ENCODE measurements at places on chromosomes 13 and 19. TPM values are rescaled to one million over a fixed set of nuclear protein-coding genes. Genes with fewer than 3 reads are reported as not detected.

DNA sequence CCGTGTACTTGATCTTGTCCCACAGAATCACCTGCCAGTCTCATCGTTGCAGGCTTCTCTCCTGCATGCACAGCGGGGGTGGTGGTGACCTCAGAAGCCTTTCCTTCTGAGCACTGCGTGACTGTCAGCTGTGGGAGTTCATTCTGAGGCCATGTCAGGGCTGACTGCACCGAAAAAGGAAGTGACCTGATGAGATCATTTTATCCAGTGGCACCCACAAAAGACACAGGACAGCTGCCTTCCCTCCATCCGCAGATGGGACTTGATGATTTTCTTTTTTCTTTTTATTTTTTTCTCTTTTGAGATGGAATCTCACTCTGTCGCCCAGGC, 89.7 kb downstream of the RAB20 start:
- no peak for DNase-seq
- H3K36me3 ChIP-seq, result peaks cover 26% of the 10 kb centered on the region
- H3K4me3 ChIP-seq, result no peak overlapping the region
- H3K27ac ChIP-seq, result no peak overlapping the region
- H3K4me1 ChIP-seq, result peaks cover 5% of the 10 kb centered on the region

DNA sequence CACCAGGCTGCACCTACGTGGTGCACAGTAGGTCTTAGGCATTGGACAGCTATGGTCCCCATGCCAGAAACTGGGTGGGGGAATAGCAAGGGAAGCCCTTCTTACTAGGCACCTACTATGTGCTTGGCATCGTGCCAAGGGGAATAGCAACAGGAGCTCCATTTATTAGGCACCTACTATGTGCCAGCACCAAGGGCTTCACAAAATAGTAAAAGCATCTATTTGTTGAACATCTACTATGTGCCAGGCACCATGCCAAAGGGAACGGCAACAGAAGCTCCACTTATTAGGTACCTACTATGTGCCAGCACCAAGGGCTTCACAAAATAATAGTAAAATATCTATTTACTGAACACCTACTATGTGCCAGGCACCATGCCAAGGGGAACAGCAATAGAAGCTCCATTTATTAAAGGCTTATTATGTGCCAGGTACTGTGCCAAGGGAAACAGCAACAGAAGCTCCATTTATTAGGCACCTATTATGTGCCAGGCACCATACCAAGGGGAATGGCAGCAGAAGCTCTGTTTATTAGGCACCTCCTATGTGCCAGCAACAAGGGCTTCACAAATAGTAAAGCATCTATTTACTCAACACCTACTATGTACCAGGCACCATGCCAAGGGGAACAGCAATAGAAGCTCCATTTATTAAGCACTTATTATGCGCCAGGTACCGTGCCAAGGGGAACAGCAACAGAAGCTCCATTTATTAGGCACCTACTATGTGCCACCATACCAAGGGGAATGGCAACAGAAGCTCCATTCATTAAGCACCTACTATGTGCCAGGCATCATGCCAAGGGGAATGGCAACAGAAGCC, 108.5 kb downstream of the PTPRS start:
- peaks cover 27% of the 10 kb centered on the region for H3K36me3 ChIP-seq
- no peaks in the 10 kb centered on the region for H3K4me1 ChIP-seq
- H3K27me3 ChIP-seq, result no peaks in the 10 kb centered on the region
- no peak for DNase-seq
- H3K4me3 ChIP-seq, result no peak overlapping the region

DNA sequence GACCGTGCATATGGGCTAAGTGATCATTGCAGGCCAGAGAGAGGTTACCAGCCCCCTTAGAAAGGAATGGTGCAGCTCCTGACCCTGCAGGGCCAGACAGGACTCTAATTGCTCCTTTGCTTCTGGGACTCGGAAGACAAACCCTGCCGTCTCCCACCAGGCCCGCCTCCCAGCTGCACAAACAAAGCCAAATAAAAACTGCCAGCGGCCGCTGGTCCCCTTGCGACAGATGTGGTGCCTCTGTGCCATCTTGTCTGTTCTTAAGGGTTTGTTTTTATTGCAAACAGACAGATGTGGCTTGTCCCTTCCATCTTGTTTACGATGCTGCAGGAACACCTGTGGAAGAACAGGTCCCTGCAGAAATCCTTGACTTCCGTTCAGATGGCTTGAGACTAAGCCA, 434.4 kb upstream of the TSHZ3 start:
- H3K4me1 ChIP-seq, result peaks cover 17% of the 10 kb centered on the region
- no peak overlapping the region for H3K27ac ChIP-seq
- H3K4me3 ChIP-seq, result no peak overlapping the region
- peaks cover 6% of the 10 kb centered on the region for H3K27me3 ChIP-seq

SHISA7 gene
- 0.59 TPM for total RNA-seq

PSG3 gene
- total RNA-seq, result not detected

DNA sequence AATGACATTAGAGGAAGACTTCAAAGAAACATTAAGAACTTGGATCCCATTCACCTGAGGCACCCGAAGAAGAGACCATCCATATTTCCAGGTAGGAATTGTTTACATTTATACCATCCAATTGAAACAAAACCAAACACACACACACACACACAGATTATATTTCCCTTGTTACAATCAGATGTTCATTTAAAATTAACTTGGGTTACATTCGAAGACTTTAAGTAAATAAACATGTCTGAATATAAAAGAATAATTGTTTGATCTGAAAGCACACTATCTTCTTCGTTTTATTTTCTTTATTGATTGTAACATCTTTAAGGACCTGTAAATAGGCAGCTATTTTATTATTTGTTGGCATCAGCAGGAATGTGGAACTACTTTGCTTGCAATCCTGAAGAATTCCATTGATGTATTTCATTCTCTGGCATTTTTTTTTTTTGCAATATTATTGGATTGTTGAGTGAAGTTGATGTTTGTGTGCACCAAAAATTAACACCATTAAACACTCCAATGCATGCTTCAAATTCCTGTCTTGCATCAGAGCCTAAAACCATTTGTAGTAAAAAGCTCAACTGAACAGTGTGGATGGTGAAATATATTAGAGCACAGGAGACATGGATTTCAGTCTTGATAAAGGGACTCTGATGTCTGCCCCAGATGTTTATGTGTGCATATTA, 85.3 kb upstream of the FRY start:
- no peak for DNase-seq
- peaks cover 11% of the 10 kb centered on the region for H3K4me1 ChIP-seq
- no peaks in the 10 kb centered on the region for H3K36me3 ChIP-seq
- H3K4me3 ChIP-seq, result no peak overlapping the region

PAN3 gene
- 34.0 TPM for total RNA-seq

- peaks cover 65% of the 10 kb centered on the region for H3K27me3 ChIP-seq
- peaks cover 3% of the 10 kb centered on the region for H3K36me3 ChIP-seq
- no peak for DNase-seq
- H3K27ac ChIP-seq, result no peak overlapping the region
Measured at GRCh38 chr19:35377656-35378055, 6.8 kb downstream of the GPR42 start.

DNA sequence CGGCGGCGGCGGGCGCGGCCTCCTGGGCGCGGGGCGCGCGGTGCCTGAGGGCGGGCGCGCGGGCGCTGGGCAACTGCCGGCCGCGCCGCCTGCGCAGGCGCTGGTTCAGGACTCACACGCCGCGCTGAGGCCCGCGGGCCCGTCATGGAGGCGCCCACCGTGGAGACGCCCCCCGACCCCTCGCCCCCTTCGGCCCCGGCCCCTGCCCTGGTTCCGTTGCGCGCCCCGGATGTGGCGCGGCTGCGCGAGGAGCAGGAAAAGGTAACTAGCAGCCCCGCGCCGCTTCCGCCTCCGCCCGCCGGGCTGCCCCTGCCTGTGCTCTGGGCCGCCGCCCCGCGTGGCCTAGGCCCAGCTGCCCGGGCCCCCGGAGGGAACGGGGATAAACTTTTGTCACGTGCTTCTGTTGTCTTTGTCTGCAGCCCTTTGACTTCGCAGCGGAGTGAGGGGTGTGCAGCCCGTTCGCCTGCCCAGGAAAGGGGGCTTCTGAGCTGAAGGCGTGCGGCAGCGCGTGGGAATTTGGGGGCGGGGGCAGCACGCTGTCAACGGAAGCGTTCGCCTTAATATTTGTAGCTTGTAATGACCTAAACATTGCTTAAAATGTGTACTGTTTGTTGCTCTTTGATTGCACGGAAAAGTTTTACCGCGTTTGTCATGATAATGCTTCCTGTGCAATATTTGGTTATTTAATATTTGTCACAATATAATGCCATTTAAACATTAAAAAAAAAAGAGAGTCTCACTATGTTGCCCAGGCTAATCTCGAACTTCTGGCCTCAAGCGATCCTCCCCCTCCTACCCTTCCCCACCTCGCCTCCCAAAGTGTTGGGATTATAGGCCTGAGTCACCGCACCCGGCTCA, 594 bp downstream of the URI1 start:
- H3K36me3 ChIP-seq, result peaks cover 7% of the 10 kb centered on the region
- H3K4me3 ChIP-seq, result peak overlapping the region; percentile 97
- peaks cover 12% of the 10 kb centered on the region for H3K27me3 ChIP-seq
- peak overlapping the region; percentile 96 for H3K27ac ChIP-seq
- DNase-seq, result peak; percentile 46

DNA sequence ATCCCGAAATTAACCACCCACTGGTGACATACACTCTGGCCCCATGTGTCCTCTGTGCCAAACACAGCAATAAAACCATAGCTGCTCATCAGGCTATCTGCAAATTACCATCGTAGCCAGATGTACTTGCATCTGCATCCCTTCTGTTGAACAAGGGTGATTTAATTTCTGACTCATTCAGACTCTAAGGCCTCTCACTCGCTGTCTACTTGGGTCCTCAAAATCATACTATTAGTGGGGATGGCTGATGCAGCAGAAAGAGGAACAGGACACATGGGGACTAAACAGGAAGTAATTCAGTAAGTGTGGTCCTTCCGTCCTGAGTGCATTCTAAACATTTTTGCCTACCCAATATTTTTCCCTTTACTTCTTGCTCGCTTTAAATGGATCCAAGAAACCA, 2275.0 kb upstream of the PCDH20 start:
- no peak overlapping the region for H3K4me3 ChIP-seq
- H3K4me1 ChIP-seq, result no peaks in the 10 kb centered on the region
- DNase-seq, result no peak
- no peaks in the 10 kb centered on the region for H3K27me3 ChIP-seq
- no peak overlapping the region for H3K27ac ChIP-seq

F7 gene
- total RNA-seq, result 1.2 TPM

DNA sequence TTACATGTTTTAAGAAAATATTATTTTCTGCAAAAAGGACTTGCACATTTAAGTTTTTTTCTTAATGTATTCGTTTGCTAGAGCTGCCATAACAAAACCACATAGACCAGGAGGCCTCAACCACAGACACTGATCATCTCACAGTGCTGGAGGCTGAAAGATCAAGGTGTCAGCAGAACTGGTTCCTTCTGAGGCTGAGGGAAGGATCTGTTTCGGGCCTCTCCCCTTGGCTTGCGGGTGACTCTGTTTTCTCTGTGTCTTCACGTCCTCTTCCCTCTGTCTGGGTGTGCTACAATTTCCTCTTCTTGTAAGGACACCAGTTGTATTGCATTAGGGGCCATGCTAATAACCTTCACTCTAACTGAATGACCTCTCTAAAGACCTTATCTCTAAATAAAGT, 364.2 kb downstream of the IRS2 start:
- no peak overlapping the region for H3K27ac ChIP-seq
- no peaks in the 10 kb centered on the region for H3K36me3 ChIP-seq
- no peak overlapping the region for H3K4me3 ChIP-seq
- H3K27me3 ChIP-seq, result no peaks in the 10 kb centered on the region
- no peak for DNase-seq

DNA sequence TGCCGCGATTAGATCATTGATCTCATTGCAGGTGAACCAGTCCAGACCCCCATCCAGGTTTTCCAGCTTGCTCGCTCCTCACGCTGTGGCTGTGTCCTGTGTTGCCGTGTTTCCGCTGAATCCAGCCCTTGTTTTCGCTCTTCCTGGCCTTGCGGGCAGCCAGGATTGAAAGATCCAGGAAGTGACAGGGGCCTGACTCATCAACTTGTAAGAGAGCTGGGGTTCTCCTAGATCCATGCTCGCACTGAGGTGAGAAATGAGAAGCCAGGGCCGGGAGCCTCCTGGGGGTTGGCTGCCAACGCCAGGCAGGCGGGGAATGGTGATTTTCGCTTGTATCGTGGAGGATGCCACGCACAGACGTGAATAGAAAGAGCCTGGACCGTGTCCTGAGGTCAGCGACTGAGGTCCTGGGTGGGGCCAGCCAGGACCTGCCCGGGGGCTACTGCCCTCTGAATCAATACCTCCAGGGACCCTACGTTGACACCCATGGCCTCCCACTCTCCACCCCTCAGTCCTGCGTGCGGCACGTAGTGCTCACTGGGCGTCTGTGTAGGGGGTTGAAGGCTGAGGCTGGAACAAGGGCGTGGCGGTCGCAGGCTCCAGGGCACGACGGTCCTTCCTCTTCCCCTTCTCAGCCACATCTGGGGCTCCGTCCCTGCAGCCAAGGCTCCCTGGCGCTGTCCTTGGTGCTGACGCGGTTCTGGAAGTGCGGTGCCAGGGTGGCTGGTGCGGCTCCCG, 7.3 kb upstream of the PTPRH start:
- DNase-seq, result peak; percentile 86
- peaks cover 9% of the 10 kb centered on the region for H3K27me3 ChIP-seq
- H3K27ac ChIP-seq, result peak overlapping the region; percentile 78

- peaks cover 24% of the 10 kb centered on the region for H3K4me1 ChIP-seq
- no peak overlapping the region for H3K27ac ChIP-seq
- no peak for DNase-seq
- peaks cover 12% of the 10 kb centered on the region for H3K36me3 ChIP-seq
- no peak overlapping the region for H3K4me3 ChIP-seq
Measured at GRCh38 chr19:47161876-47162489, 31.3 kb downstream of the SAE1 start.

DNA sequence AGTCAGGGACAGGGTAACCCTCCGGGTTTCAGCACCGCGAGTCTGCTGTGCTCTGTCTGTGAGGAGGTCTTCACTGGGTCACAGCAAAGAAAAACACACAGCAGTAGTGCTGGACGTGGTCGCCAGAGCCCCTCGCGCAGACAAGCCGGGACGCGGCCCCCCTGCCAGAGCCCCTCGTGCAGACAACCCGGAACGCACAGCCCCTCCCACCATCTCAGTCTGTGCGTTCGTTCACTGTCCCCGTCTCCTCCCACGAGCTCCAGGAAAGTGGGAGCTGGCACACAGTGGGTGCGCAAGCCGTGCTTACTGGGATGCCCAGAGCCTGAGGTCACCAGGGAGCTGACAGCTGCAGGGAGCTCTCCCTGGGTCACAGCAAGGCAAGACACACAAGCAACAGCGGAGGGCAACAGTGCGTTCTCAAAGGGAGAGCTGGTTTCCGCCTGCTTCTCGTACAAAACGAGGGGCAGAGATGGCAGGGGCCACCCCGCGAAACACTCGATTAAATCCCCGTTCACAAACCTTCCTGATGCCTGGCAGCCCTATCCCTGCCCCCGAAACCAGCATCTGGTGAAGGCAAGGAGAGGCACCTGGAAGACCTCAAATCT, 3.2 kb upstream of the PLPP2 start:
- no peak overlapping the region for H3K27ac ChIP-seq
- no peak for DNase-seq
- H3K4me1 ChIP-seq, result peaks cover 18% of the 10 kb centered on the region
- H3K27me3 ChIP-seq, result peaks cover 63% of the 10 kb centered on the region
- peak overlapping the region; percentile 31 for H3K4me3 ChIP-seq
- no peaks in the 10 kb centered on the region for H3K36me3 ChIP-seq

ZNF837 gene
- total RNA-seq, result 5.0 TPM

Measured in neural crest cell (in vitro differentiated cells).